ENCODE measurements at places on chromosomes 5 and 9.

GRCh38 chr5:113243349-113243664 lies 191.5 kb downstream of the TSSK1B start:
- DNase-seq = no peak

DNA sequence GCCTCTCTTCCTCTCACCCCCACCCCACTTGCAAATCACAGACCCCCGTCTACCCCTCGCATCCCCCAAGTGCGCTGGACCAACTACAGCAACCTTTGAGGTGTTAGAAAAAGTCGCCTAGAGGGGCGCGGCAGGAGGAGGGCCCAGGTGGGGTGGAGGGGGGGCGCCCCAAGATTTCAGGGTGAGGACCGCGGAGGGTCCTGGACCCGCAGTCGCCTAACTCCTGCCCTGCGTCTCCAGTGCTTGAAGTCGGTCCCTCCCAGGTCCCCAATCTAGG lies 379 bp upstream of the EGFLAM start:
- DNase-seq = no peak

DNA sequence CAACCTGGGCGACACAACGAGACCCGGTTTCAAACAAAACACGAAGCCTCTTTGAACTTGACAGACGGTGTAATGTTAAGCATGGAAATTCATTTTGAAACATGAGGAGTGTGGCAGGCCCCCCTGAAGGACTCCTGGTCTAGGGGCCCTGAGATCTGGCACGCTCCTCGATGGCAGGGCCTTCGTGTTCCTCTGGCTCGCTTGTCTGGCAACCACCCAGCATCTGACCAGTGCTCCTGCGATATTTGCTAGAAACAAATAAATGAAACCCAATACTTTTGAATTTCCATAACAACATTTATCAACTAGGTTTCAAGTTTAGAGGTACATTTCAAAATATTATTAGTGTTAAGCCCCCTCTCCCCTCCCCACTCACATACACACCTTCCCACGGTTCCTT lies 193.0 kb downstream of the ERCC6L2 start:
- DNase-seq = no peak

- no peak for DNase-seq
Measured at GRCh38 chr5:144711172-144711571, 540.5 kb downstream of the KCTD16 start.

- DNase-seq = no peak
Measured at GRCh38 chr5:89816038-89816437, 593.5 kb downstream of the CETN3 start.

DNA sequence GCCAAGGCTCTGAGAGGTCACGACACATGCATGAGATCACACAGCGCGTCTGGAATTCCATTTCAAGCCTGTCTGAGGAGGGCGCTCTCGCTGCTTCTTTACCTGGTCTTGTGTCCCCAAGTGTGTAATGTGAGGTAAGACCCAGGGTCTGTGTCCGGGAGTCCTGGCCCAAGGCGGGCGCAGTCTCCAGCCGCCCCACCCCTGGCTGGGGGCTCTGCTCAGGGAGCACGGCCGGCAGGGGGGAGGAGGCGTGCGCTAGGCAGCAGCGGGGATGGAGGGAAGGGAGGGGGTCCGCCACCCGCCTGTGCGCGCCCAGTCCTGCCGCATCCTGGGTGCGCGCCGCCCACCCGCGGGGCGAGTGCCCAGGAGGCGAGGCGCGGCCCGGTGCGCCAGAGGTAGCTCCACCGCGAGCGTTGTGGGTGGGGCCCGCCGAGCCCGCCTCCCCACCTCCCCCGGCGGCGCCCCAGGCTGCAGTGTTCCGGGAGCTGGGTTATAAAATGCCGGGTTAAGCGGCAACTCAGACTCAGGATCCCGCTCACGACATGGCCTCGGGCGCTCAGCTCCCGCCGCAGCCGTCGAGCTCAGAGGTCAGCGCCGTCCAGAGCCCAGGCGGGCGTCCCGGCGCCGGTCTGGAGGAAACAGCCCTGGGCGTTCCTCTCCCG lies at the start of gene CCNI2:
Gene CCNI2 (plus strand): TSS at position 473 of the 662 bp plus-strand sequence. CDS start 70 bp downstream, at position 543.
- DNase-seq = peak; percentile 61

DNA sequence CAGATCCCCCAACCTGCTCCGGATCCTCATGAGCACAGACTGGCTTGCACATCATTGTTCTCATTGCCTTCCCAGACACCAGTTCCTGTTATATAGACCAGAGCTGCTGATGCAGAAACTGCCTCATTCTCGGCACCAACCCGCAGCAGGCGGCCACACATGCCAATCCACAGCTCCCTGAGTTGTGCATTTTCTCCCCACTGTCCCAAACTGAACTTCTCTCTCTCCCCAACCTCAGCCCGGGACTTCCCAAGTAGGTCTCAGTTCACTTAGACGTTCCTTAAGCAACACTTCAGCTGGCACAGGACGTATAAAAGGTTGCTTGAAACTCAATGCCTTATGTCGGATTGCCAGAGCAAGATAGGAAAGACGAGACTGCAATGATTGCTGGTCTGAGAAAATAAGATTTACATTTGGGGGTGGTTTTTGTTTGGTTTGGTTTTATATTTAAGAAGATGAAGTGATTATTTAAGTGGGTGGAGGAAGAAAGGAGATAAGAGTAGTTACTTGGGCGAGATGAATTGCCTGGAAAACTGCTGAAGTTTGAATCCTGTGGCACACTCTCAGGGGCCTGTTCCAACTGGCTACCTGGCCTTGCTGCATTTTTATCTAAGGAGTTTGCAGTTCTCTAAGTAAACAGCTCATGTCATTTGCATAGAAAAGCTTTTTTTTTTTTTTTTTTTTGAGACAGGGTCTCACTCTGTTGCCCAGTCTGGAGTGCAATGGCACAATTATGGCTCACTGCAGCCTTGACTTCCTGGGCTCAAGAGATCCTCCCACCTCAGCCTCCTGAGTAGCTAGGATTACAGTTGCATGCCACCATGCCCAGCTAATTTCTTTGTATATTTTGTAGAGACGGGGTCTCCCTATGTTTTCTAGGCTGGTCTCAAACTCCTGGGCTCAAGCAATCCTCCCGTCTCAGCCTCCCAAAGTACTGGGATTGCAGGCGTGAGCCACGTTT lies 155.4 kb downstream of the GOLPH3 start:
- no peak for DNase-seq

- DNase-seq = peak; percentile 62
Measured at GRCh38 chr9:3936520-3937235, 363.2 kb downstream of the GLIS3 start.

DNA sequence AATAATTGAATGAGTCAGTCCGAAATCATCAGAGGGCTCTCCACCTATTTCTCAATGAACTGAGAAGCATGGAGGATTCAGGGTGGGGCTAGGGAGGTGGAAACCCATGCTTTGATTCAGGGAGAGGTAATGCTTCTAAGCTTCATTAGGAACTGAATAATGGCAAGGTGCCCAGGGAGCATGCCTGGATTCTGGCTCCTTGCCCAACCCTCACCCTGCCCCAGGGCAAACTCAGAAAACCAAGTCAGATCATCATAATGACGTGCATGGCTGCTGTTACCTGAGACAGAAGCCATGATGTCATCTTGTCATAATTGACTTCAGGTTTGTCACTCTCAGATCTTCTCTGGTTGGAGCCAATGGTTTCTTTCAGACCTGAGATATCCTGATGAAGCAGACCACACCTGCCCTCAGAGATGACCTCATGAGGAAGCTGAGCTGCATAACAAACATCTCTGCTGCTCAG lies 199.6 kb downstream of the SYK start:
- DNase-seq = peak; percentile 80

- DNase-seq = no peak
Measured at GRCh38 chr5:17794201-17794600, 159.9 kb downstream of the TAF11L14 start.

DNA sequence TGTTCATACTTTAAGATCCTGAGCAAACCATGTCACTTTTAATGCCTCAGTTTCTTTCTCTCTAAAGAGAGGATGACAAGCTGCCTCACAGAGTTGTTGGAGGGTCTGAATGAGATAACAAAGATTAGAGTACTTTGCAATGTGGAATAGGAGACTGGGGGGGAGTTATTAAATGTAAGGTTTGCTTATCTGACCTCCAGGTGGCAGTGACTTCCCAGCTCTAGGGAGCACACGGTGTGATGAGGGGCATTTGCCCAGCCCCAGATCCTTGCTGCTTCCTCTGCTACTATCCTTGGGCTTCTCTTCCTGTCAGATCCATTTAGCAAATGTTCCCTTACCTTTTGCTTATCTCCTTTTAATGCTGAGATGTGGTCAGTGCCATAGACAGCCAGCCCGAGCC lies 30.7 kb downstream of the ENHO start:
- no peak for DNase-seq

DNA sequence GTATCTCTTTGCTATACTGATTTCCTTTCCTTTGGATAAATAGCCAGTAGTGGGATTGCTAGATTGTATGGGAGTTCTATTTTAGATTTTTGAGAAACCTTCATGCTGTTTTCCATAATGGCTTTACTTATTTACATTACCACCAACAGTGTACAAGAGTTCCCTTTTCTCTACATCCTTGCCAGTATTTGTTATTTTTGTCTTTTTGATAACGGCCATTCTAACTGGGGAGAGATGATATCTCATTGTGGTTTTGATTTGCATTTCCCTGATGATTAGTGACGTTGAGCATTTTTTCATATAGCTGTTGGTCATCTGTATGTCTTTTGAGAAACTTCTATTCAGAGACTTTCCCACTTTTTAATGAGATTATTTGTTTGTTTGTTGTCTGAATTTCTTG lies 25.8 kb downstream of the NADK2 start:
- DNase-seq = no peak

GRCh38 chr5:136075466-136075891 lies 46.7 kb downstream of the TGFBI start:
- no peak for DNase-seq

DNA sequence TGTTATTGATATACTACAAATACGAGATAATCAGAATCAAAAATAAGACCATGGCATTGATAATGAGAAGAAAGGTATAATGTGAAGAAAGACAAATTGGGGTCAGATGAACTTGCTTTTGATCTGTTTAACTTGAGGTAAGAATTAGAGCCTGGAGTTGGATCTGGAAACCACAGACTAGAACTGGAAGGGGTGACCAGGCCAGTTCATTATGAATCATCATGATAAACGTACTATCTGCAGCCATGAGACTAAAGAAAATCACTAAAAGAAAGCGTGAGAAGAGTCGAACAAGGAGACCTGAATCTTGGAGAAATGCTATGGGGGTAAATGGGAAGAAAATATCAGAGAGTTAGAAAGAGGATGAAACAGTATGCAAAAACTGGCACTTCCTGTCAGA lies 967.5 kb downstream of the NR2F1-AS1 start:
- DNase-seq = peak; percentile 40

- peak; percentile 5 for DNase-seq
Measured at GRCh38 chr5:94153736-94154450, 412.5 kb upstream of the POU5F2 start.

GRCh38 chr9:34440017-34440416 lies 18.4 kb downstream of the FAM219A start:
- DNase-seq = no peak

DNA sequence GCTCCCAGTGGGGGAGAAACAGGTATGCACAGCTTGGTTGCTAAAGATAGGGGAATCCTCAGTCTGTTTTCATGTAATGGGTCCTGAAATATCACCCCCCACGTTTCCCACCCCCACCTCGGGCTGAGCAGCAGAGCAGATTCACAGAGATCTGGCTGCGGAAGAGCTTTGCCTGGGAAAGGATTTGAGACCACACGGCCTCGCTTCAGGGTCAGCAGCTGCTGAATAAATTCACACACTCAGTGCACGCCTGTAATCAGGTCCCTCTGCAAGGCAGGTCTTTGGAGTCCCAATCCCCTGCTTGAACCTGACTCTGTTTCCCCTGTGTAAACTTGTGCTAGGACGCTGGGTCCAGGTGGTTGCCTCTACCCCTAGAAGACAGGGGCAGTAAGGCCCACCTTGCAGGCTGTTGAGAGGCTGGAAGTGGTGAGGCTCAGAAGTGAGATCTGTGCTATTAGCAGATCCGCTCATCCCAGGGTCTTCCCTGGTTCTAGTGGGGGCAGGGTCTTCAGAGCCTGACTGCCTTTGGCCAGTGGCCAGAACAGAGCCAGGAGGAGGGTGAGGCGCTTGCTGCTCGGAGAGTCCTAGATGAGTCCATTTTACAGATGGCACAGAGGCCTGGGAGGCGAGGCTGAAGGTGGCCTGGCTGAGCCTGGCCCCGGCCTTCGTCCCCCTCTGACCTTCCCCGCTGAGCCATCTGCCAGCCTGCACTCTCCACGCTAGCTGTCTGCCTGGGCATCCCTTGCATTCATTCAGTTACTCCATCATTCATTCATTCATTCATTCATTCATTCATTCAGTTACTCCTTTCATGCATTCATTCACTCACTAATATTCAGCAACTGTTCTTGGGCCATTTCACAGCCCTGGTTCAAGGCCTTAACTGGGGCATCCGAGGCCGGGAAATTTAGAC lies 16.7 kb upstream of the NEURL1B start:
- DNase-seq = no peak

GRCh38 chr5:81537905-81538547 lies 144.1 kb upstream of the ACOT12 start:
- no peak for DNase-seq

Data from Daoy (cell line).